NB4 (cell line): ENCODE measurements at places on chromosomes 12 and 14.

DNA sequence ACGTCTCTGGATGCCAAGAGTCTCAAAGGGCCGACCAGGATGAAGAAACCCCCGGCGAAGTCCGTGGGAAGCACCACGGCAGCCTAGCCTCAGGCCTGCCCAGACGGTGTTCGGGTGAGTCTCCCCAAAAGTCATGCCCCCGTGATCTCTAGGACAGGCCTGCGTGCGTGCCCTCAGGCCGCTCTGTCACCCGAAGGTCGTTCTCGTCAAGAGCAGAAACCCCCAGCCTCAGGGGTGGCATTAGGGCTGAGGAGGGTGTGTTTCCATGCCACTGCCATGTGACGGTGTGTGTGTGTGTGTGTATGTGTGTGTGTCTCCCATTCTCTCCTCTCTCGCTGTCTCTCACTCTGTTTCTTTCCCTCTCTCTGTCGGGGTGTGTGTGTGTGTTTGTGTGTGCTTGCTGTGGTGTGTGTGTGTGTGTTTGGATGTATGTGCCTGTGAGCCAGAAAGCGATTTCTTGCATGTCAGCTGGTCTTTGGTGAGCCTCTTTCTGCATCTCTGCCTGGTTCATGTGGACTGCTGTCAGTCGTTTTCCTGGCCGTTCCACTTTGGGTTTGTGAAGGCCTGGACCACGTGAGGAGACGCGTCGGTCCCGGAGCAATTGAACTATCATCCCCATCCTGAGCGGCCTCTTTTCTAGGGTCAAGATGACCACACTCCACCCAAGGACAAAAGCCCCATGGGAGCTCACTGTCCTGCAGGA is 772.5 kb upstream of the ALG10B start:
- no peak for DNase-seq

DNA sequence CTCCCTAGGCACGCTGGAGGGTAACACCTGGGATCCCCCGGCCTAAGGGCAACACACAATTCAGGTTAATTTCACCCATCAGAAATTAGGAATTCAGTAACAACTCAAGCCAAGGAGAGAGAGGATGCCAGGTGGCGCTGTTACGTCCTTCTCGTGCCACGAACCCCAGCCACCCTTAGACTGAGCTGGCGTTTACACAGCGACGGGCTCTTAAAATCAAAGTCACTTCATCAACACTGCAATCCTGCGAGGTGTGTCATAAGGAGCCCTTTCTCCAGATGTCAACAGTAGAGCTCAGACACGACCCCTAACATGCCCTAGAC is 110.6 kb upstream of the TMEM132D start:
- DNase-seq, result peak; percentile 39

DNA sequence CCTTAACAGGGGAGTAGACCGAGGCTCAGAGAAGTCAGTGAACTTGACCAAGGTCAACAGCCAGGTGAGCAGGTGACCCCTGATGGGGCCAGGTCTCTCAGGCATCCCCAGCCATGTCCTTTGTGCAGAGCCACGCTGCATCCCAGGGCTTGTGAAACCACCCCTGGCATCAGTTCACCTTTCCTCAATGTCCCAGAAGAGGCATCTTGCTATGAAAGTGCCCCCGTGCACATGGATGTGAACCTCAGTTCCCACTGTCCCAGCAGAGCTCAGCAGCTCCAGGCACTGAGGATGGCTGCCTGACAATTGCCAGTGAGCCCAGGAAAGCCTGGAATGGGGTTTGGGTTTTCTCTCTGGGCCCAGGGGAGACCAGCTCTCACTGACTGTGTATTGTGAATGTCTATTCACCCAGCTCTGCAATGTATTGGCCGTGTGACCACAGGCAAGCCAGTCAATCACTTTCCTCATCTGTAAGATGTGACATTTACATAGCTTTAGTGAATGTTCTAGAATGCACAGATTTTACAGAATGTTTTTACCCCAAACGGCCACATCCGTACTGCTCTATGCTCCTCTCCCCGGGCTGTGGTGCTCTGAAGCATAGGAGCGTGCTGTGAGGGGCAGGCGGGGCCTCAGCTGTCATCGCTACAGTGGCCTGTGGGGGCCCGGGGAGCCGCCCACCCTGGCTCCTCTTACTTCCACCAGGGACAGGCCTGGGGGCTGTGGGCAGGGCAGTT is 4.9 kb downstream of the CACNA2D4 start:
- peak; percentile 0 for DNase-seq

DNA sequence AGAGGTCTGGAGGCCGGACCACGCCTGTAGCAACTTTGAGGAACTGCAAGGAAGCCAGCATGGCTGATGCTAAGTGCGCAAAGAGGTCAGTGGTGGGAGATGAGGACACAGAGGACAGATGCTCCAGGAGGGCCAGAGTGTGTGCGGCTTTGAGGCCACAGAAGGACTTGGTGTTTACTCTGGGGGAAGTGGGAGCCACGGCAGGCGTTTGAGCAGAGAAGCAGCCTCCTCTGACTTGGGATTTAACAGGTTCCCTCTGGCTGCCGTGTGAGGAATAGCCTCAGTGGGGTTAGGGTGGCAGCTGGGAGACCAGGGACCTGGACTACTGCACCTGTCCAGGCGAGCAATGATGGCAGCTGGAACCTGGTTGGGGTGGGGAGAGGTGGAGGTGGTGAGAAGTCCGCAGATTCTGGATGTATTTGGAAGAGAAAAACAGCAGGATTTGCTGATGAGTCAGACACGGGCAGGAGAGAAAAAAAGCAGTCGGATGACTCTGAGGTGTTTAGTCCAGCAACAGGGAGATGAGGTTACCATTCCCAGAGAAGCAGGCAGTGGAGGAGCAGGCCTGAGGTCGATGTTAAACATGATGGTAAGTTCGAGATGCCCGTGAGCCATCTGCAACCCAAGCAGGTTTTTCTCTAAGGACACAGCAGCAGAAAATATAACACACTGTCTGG is 143.5 kb downstream of the SCARB1 start:
- no peak for DNase-seq

DNA sequence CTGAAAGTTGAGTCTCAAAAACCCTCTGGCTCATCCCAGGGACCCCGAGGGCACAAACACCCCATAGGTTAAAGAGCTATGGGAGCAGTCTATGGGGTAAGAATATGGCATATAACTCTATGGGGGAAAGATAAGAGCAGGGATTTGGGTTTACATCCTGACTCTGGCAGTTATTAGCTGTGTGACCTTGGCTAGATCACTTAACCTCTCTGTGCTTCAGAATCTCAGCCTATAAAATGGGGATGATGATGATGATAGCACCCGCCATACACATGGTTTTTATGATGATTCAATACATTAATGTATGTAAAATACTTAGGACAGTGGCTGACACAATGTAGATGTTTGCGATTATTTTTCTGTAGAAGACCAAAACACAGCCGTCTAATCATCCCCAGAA is 26.2 kb downstream of the IRF2BPL start:
- DNase-seq, result no peak

GRCh38 chr12:116266168-116266601 is 11.3 kb downstream of the MED13L start:
- DNase-seq, result no peak

DNA sequence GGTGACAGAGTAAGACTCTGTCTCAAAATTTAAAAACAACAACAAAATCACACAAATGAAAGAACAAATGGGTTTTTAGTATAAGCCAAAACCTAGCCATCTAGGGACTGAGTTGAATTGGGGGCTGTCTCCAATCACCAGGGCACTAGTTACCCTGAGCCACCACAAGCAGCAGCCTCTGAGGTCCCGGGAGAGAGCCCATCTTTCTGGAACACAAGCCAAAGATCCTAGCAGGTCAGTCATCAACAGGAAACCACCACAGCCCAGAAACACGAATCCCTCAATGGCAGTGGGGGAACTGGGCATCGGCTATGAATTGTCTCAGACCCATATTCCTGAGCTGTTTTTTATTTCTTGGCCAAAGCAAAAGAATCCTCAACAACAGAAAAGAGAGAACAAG is 75.3 kb downstream of the KDM2B start:
- no peak for DNase-seq

DNA sequence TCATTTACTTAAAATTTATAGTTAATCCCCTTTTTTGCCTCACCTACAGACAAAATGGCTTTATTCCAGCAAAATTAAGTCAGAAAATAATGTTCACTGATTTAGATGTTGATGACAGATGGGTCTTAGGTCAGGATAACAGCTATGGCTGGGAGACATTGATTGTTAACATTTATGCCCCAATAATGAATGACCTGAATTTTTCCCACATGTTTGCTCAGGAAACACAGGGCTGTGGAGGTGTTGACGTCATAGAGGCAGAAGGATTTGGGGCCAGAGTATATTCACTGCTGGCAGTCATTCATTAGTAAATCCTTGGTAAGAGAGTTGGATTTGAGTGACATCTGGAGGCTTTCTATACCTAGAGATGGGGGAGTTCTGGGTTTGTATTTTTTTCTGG is 121.3 kb downstream of the PDE3A start:
- no peak for DNase-seq

DNA sequence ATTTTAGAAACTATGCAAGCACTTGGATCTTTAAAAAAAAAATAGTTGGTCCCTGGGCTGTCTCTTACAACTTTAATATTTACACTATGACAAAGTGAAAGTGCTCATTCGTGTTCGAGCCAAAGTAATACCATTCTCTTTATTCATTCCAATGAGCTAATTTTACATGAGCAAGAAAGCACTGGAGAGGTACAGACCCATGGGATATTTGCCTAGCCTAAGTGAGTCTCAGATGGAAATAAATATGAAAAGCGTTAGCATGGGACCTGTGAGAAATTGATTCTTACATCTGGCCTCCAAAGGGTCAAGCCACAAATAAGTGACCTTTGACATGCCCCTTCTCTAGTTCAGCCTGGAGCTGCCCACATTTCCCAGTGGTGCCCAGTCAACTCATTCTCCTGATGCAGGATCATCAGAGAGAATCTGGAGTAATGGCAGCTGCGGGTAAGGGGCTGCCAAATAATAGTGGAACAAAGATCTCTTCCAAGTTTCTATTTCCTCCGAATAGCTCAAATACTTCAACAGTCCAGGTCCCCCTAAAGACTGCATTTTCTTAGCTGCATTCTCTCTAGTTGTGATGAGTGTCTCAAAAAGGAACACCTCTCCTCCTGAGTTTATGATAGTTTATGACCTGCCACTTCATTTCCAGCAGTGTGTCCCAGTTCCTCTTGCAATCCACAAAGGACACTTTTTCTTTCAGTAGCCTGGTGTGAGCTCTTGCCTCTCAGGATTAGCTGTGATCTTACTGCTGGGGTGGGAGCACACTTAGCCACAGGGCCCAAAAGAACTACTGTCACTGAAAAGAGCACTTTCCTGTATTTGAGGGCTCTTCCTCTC is 208.2 kb downstream of the DAD1 start:
- DNase-seq, result no peak

- no peak for DNase-seq
These were observed 39.9 kb upstream of the STON2 start for GRCh38 chr14:81440041-81440440.

GRCh38 chr14:77120771-77121743 is 20.5 kb downstream of the ZDHHC22 start:
- DNase-seq, result no peak

DNA sequence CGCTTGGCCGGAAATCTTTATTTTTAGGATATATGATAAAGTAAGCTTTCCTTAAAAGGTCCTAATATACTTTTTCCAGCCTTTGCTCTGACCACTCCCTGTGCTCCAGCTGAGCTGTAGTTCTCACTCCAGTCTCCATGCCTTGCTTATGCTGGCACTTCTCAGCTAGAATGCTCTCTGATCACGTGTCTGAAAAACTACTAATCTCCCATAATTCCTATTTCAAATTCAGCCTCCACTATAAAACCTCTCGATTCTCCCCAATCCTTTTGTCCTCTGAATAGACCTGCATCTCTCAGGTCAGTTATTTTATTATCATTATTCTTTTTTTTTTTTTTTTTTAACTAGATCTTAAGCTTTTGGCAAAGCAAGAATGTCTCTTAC is 3.7 kb downstream of the BIN2 start:
- peak; percentile 35 for DNase-seq

- no peak for DNase-seq
These were observed 91.4 kb downstream of the PLEKHA5 start for GRCh38 chr12:19220852-19221466.

DNA sequence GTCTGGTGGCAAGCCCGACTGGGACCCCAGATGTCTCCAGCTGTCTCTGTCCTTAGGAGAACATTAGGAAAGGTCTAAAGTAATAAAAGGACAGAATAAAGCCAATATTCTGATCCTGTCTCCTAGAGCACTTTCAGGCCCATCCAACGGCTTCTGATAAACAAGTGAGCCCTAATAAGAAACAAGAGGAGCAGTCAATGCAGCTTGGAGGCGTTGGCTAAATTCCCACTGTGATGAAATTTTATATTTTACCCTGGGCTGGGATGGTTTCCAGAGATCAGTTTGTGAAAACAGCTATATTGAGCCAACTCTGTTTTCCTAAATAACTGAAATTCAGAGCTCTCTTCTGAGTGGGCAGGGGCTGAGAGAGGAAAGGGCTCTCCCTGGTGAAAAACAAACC is 55.5 kb upstream of the SRRM4 start:
- no peak for DNase-seq

GRCh38 chr12:131950182-131950913 is 606 bp downstream of the EP400 start:
- DNase-seq, result peak; percentile 55

DNA sequence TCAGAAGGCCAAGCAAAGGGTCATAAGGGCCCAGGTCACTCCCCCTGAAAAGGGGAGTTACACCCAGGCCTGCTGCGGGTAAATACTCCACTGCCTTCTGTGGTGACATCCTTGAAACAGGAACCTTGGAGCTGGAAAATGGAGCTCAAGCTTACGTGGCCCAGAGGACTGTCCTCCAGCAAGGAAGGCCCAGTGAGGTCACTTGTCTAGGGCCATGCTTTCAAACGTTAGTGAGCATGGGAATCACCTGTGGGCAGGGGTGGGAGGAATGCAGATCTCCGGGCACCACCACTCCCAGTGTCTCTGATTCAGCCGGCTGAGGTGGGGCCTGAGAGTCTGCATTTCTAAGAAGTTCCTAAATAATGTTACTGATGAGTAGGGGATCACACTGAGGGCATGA is 140.5 kb upstream of the CCND2 start:
- no peak for DNase-seq

- peak; percentile 80 for DNase-seq
These were observed 4.5 kb downstream of the DAO start for GRCh38 chr12:108884116-108885012.

GRCh38 chr12:3332188-3332587 is 158.8 kb upstream of the PRMT8 start:
- DNase-seq, result no peak

GRCh38 chr12:68344126-68344525 is 12.0 kb upstream of the MDM1 start:
- DNase-seq, result no peak

DNA sequence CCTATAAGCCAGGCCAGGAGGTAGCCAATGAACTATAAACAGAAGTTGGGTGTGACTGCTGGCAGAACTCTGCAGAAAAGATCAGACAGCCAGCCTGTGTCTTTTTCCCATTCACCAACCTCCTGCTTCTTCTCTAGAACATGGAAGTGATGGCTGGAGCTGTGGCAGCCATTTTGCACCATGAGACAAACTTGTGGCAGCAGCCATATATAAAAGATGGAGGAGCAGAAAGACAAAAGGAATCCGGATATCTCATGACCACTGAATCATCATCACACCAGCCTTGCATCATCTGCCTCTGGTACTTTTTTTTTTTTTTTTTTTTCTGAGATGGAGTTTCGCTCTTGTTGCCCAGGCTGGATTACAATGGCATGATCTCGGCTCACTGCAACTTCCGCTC is 8.7 kb downstream of the BEGAIN start:
- no peak for DNase-seq
